ENCODE measurements at places on chromosomes 13 and 19. TPM values are rescaled to one million over a fixed set of nuclear protein-coding genes. Genes with fewer than 3 reads are reported as not detected.

PLIN5 gene
- not detected for total RNA-seq

DNA sequence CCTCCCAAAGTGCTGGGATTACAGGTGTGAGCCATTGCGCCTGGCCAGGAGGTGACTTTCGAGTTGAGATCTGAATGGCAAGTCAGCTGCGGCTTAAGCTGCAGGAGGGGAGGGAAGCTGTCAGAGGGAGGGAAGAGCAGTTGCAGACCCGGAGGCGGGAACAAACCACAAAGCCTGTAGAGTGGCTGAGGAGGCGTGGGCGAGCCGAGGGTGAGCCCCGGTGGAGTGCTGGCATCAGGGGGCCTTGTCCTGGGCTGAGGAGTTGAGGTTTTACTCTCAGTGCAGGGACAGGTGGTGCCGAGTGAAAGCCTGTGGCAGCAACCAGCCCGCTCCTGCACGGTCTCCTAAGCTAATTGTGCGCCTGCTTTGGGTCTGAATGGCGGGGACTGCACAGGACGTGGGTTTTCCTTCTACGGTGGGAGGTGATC, 24.2 kb downstream of the PPP1R37 start:
- H3K4me3 ChIP-seq, result no peak overlapping the region
- H3K4me1 ChIP-seq, result no peaks in the 10 kb centered on the region
- H3K27ac ChIP-seq, result no peak overlapping the region
- H3K36me3 ChIP-seq, result peaks cover 3% of the 10 kb centered on the region
- H3K27me3 ChIP-seq, result no peaks in the 10 kb centered on the region

DNA sequence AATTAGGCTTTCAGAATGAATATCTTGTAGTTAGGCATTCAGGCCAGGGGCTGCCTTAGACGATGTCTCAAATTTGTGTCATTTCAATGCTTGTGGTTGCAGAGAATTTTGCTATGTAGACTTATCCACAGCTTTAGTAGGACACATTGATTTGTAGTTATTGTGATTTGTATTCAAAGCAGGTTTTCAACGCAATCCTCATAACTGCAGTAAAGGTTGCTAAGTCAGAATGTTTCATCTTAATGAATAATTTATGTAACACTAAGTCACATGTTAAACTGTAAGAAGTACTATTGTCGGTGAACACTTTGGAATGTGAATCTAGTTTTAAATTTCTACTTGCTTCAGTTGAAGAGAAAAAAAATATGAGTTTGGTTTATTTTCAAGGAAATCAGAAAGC, 1117.2 kb upstream of the SPRY2 start:
- H3K27ac ChIP-seq, result no peak overlapping the region
- no peaks in the 10 kb centered on the region for H3K27me3 ChIP-seq
- H3K4me3 ChIP-seq, result no peak overlapping the region
- no peaks in the 10 kb centered on the region for H3K4me1 ChIP-seq
- no peaks in the 10 kb centered on the region for H3K36me3 ChIP-seq

GARIN5A gene
- not detected for total RNA-seq

OSCAR gene
- total RNA-seq, result not detected

DNA sequence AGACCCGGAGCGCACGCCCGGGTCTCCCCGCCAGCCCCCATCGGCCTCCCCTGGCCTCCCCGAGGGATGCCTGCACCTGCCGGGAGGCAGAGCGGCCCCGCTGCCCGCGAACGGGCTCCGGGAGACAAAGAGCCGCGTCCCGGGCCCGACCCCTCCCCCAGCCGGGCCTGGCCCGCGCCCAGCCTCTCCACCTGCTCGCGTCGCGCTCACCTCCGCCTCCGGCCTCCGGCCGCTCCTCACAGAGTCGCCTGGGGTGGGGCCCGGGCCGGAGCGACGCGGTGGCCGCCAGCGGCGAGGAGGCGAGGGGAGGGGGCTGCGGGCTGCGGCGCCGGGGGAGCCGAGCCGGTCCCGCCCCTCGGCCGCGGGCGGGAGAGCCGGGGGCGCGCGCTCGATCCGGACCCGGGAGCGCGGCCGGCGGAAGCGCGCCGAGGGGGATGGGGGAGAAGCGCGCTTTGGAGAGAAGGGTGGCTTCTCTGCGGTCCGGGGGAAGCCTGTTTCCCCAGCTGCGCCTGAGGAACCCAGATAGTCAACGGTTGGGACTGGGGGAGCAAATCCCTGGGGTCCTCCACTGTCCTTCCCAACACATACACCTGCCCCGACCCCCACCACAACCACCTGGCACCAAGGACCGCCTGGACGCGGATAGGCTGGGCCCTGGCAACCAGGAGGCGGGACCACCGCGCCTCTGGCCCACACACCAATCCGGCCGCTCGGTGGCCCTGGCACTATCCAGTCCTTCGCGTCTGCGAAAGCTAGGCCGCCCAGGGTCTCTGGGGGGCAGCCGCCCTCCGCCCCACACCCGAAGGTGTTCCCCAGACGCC, at the start of gene PRR36:
Gene PRR36 (minus strand): TSS at position 315 of the 821 bp plus-strand sequence. CDS start 701 bp downstream, outside the sequence.
- no peak within 1 kb of the TSS for H3K27ac ChIP-seq
- H3K4me1 ChIP-seq, result peaks cover 9% of the 10 kb centered on the region
- H3K36me3 ChIP-seq, result no peaks in the 10 kb centered on the region
- H3K4me3 ChIP-seq, result peak within 1 kb of the TSS; percentile 17
- H3K27me3 ChIP-seq, result peaks cover 32% of the 10 kb centered on the region
- DNase-seq, result no peak

DNA sequence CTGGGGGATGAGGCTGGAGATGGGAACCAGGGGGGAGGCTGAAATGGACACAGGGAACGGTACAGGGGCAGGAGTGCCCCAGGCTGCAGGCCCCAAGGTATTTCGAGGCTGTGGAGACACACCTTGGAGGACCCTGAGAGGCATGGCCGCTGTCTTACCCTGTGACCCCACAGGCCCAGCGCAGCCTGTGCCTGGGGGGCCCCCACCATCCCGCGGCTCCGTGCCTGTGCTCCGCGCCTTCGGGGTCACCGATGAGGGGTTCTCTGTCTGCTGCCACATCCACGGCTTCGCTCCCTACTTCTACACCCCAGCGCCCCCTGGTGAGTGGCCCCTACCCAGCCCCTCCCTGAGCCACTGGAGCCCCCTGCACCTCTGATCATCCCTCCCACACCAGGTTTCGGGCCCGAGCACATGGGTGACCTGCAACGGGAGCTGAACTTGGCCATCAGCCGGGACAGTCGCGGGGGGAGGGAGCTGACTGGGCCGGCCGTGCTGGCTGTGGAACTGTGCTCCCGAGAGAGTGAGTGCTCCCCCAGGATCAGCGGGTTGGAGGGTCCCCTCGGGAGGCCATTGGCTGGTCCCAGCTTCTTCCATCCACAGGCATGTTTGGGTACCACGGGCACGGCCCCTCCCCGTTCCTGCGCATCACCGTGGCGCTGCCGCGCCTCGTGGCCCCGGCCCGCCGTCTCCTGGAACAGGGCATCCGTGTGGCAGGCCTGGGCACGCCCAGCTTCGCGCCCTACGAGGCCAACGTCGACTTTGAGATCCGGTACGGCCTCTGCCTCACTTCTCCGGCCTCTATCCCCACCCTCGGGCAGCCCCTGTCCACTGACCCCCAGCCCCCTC, 16.9 kb upstream of the SPIB start:
- H3K27ac ChIP-seq, result no peak overlapping the region
- H3K4me1 ChIP-seq, result no peaks in the 10 kb centered on the region
- no peak for DNase-seq
- H3K4me3 ChIP-seq, result no peak overlapping the region
- H3K36me3 ChIP-seq, result peaks cover 9% of the 10 kb centered on the region

DNA sequence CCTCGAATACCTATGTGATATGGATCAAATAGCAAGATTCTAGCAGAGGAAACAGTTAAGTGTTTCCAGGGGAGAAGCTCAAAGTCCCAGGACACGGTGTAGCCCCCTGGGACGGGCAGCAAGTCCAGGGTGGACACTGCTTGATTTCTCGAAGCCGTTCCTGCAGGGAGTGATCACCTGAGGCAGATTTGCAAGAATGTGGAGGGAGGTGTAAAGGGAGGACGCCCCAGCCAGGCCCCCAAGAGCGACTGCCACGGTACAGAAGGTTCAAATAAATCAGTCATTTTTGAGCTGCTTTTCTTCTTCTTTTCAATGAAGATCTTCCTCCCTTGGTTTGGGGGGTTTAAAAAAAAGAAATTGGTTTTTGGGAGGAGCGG, 41.4 kb downstream of the KLF2 start:
- peaks cover 1% of the 10 kb centered on the region for H3K36me3 ChIP-seq
- H3K27me3 ChIP-seq, result no peaks in the 10 kb centered on the region
- no peak overlapping the region for H3K27ac ChIP-seq
- H3K4me1 ChIP-seq, result no peaks in the 10 kb centered on the region
- DNase-seq, result no peak

ZNF304 gene
- total RNA-seq, result 16.1 TPM

KCTD12 gene
- 1.8 TPM for total RNA-seq
